Activated T-helper 1 cell treated with anti-CD3 and anti-CD28 coated beads, Interleukin-12 subunit alpha, Interleukin-12 subunit beta, Interleukin-2, Interleukin-4 antibody, amounts not matched to agents 30 ng/mL and 10 ng/mL and 1 ng/mL, durations not matched to agents 14 hours and 24 hours and 36 hours (primary cell): ENCODE measurements at places on chromosomes 2 and 18. TPM values are rescaled to one million over a fixed set of nuclear protein-coding genes. Genes with fewer than 3 reads are reported as not detected.

- peaks cover 15% of the 10 kb centered on the region for H3K27me3 ChIP-seq
- no peaks in the 10 kb centered on the region for H3K36me3 ChIP-seq
- peaks cover 7% of the 10 kb centered on the region for H3K4me1 ChIP-seq
- no peak overlapping the region for H3K27ac ChIP-seq
These were observed 9.0 kb upstream of the CREG2 start for GRCh38 chr2:101396316-101396717.

- DNase-seq, result no peak
- no peaks in the 10 kb centered on the region for H3K27me3 ChIP-seq
- no peaks in the 10 kb centered on the region for H3K36me3 ChIP-seq
These were observed 272.4 kb upstream of the DPP10 start for GRCh38 chr2:114170070-114170469.

DNA sequence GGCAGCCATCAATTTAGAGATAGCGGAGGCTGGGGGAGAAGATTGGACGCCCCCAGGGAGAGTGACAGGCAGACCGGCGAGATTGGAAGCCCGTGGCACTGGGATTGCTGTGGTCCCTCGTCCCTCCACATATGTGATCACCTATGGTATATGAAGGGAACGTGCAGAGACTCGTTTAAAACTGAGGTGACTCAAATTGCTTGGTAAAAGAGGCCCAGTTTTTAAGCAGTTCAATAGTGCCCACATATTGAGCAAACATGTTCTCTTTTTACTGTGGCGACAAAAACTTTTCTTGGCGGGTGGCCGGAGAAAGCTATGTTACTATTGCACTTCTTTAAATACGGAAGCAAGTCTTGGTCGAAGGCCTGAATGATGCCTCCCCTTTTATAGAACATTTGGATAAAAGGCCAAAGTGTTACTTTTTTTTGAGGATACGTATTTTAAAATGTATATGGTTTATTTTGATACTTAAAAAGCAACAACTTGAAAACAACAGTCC lies 9.1 kb downstream of the B3GNT2 start:
- no peak overlapping the region for H3K27ac ChIP-seq
- H3K27me3 ChIP-seq, result no peaks in the 10 kb centered on the region
- H3K4me1 ChIP-seq, result peaks cover 65% of the 10 kb centered on the region
- no peak overlapping the region for H3K4me3 ChIP-seq
- DNase-seq, result no peak
- H3K36me3 ChIP-seq, result peaks cover 35% of the 10 kb centered on the region

GRCh38 chr2:31125918-31126695 lies 12.1 kb downstream of the GALNT14 start:
- no peaks in the 10 kb centered on the region for H3K36me3 ChIP-seq
- DNase-seq, result no peak
- H3K4me3 ChIP-seq, result no peak overlapping the region
- no peak overlapping the region for H3K27ac ChIP-seq
- H3K27me3 ChIP-seq, result peaks cover 2% of the 10 kb centered on the region
- H3K4me1 ChIP-seq, result no peaks in the 10 kb centered on the region

The CNDP1 gene
- total RNA-seq, result not detected in 2 replicates
